ENCODE measurements at places on chromosomes 13 and 19.
A peak's percentile ranks its signal among the peaks of the same experiment; 100 is the strongest.

GRCh38 chr19:10316229-10317044, 622 bp upstream of the FDX2 start:
- DNase-seq, result no peak

GRCh38 chr13:40515702-40516101, 150.7 kb downstream of the FOXO1 start:
- DNase-seq, result no peak

- no peak for DNase-seq
These were observed 18.9 kb upstream of the KBTBD7 start for GRCh38 chr13:41213316-41213715.

- no peak for DNase-seq
These were observed 86.5 kb upstream of the FBXL3 start for GRCh38 chr13:77113496-77113895.

GRCh38 chr19:44746616-44746945, 1.9 kb upstream of the BCL3 start:
- no peak for DNase-seq

- DNase-seq, result no peak
These were observed 56.0 kb downstream of the ZNF536 start for GRCh38 chr19:30428092-30428680.

- DNase-seq, result no peak
These were observed 47.9 kb downstream of the CERS4 start for GRCh38 chr19:8257052-8257443.

- DNase-seq, result no peak
These were observed 65.8 kb upstream of the KPNA3 start for GRCh38 chr13:49858178-49858856.

GRCh38 chr13:25692099-25692498, 320.3 kb downstream of the ATP8A2 start:
- DNase-seq, result no peak

GRCh38 chr19:19010551-19010950, 22.8 kb downstream of the SUGP2 start:
- DNase-seq, result no peak

GRCh38 chr13:110416131-110417025, 109.3 kb downstream of the COL4A2 start:
- DNase-seq, result peak; percentile 75

DNA sequence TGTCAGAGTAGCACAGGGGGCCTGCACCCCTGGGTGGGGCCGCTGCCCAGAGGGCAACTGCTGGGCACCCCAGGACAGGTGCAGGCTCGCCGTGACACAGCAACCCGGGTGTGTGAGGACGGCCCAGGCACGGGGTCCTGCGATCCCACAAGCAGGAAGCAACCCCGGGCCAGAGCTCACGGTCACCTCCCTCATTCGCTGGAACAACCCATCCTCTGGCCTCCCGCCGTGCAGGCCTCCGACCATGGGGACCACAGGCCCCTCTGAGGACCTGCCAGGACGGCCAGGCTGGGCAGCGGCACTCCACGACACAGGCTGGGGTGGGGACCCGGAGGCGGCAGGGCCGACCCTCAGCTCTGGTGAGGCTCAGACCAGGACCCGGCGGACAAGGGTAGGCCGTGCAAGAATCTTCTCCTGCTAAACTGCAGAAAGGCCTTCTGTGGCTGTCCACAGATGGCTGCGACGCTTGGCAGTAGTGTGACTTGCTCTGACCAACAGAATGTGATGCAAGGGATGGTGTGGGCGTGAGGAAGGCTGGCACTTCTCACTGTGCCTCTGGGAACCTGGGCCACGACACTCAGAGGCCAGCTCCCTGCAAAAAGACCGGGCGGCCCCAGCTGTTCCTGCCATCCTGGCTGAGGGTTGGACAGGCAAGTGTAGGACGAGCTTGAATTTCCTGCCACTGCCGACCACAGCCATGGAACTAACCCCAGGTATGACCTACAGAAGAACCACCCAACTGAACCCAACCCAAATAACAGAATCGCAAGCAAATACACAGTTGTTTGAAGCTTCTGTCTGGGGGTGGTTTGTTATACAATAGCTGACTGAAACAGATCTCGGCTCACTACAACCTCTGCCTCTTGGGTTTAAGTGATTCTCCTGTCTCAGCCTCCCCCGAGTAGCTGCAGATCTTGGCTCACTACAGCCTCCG, 26.5 kb downstream of the PIP5K1C start:
- DNase-seq, result no peak

DNA sequence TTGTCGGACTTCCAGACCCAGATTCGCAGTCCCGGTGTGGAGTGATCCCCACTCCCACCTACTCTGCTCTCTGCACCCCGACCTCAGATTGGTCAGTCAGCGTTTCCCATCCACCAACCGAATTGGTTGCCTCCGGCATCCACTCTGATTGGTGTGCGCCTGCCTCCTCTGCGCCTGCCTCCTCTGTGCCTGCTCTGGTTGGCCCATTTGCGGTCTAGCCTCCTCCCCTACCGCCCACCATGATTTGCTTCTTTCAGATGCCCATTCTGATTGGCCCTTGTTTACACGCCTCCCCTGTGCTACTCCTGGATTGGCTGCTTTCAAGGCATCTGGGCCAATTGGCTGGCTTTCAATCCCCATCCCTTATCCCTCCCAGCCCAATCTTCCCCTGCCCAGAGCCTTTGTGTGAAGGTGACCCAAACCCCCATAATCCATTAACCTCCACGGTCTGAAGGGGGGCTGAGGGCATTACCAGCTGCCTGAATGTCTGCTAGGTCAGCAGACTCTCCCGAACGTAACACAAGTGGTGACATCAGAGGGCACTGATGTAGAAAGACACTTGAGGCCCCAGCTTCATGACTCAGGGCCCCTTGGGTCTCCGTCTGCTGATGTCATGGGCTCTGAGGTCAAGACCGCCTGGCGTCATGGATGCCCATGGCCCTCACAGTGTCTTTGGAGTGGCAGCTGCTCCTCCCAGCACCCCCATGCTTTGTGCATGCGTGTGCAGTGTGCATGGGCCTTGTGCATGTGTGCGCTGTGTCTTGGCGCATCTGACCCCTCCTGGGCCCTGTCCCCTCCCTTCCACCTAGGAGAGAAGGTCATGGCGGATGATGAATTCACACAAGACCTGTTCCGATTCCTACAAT, 80.4 kb downstream of the MAP4K1 start:
- DNase-seq, result no peak

DNA sequence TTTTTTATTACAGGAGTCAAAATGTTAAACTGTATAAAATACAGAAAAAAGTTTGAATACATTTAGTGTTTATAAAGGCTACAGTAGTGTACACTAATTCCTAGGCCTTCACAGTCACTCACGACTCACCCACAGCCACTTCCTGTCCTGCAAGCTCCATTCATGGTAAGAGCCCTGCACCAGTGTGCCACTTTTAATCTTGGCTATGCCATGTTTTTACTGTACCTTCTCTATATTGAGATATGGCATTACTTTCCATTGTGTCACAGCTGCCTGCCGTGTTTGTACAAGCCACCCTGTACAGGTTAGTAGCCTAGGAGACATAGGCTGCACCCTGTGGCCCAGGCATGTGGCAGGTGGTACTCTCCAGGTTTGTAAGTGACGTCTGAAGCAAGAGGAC, 32.1 kb downstream of the C1QTNF9 start:
- DNase-seq, result no peak

GRCh38 chr13:44280456-44280855, 93.2 kb upstream of the SERP2 start:
- no peak for DNase-seq

GRCh38 chr13:101204270-101205020, 211.9 kb downstream of the NALCN start:
- DNase-seq, result no peak

DNA sequence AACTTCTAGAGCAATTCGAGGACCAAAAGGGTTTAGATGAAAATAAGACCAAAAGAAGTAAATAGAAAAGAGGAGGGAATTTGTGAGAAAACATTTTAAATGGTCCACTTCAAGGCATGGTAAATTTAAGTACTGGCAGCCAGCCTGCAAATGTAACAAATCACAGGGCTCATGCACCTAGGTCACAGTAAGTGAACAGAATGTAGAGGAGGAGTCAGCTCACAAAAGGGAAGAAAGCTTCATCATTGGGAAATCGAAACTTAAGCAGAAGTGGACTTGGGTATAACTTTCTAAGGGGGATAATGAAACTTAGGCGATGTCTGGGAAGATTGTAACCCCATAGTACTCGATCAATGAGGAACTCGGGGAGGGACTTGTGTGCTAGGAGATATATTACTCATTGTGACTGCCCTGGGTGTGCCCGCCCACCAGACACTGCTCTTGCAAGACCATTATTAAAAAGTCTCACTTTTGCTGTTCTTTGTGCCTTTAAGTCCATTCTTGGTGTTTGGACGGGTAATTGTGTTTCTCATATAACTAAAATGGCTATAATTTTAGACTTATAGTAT, 1053.6 kb upstream of the MIR17HG start:
- DNase-seq, result no peak

GRCh38 chr13:24042710-24043440, 117.6 kb upstream of the SPATA13 start:
- DNase-seq, result no peak

DNA sequence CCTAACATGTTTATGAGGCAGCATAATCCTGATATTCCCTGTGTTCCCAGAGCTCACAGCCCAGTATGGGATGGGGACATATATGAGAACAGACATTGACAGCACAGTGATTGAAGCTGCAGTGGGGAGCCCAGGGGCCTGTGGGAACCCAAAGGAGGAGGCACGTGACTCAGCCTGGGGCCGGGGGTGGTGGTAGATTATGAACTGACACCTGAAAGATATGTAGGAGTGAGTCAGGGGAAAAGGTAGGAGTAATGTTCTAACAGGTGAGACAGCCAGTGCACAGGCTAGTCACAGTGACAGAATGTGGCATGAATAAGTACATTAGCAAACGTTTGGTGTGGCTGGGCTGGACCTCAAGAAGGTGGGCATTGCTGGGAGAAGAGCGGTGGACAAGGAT, 29.0 kb downstream of the CKM start:
- DNase-seq, result no peak

DNA sequence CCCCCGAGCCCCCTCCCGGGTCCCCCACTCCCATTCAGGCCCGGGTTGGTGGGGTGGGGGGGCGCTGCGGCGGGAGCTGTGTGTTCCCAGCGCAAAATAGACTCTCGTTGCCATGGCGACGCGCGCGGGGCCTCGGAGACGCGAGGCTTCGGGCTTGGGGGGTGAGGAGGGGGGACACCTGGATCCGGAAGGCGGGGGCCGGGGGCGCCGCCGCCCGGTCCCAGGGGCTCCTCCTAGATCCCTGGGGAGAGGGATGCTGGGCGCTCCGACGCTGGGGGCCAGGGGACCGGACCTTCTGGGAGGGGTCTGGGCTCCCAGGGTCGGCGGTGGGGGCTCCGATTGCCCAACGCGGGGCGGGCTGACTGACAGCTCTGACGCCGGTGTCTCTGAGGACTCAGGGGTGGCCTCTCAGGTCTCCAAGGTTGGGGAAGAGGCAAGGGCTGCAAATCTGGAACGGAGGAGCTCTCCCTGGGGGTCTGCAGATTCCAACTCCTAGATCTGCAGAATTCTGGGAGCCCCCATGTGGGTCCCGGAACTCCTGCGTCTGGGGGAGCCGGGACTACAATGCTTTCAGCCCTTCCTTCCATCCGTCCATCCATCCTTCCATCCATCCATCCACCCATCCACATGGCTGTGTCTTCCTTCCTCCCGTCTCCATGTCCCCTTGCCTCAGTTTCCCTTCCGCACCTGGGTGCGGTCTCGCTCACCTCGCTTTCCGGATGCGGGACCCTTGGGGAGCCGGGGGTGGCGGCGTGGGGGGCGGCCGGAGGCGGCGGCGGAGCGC, 9.1 kb upstream of the SHISA7 start:
- no peak for DNase-seq

GRCh38 chr13:27120011-27120410, 51.6 kb downstream of the USP12 start:
- DNase-seq, result no peak

DNA sequence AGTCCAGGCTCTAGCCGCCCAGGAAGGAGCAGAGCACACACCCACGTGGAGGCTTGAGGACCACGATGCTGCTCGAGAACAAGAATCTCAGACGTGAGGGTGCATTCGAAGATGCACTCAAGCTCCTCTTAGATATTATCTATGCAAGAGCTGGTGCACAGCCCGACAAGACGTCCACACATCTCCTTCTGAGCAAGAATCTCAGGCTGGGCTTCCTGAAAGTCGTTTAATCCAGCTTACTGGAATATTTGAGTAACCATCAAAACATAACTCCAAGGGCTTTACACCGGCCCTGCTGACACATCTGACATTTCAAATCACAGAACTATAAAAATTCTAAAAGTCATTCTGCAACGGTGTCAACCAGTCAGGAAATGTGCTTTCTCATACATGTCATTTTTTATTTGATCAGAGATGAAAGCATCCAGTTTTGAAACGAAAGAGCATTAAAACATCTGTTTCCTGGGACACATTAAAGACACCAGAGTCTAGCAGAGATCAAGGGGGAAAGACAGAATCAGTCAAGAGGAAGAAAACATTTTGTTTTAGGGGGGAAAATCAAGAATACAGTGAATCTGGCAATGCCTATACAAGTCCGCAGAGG, 177.7 kb upstream of the IRS2 start:
- DNase-seq, result no peak

DNA sequence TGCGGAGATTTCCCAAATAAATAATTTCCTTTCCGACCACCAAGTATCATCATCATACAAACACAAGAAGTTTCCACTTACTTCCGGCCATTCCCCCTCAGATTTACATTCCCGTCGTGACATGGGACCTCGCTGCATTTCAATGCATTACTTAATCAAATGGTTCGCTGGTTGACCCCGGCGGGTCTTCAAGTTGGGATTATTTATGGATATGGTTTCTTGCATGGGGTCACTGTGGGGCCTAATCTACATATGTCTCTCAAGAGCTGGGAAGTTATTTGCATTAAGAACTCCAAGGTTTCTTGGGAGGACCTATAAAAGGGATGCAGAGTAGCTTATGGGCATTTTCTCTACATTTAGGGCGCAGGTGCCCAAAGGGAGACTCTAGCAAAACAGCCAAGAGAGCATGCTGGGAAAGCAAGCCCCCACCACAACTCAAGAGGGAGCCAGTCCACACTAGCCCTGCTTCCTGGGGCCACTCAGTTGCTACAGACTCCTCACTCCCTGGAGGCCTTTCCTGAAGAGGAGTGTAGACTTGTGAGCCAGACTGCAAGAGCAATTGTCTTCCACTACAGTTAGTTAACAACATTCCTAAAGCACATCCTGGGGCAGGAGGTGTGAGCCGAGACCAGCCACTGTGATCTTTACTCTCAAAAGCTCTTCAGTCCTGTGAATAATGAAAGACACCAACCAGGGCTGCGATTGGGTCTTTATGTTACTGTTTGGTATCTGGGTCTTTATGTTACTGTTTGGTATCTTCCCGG, 125.3 kb downstream of the KATNAL1 start:
- no peak for DNase-seq

- peak; percentile 74 for DNase-seq
These were observed 50.8 kb downstream of the EFNB2 start for GRCh38 chr13:106484537-106485193.

DNA sequence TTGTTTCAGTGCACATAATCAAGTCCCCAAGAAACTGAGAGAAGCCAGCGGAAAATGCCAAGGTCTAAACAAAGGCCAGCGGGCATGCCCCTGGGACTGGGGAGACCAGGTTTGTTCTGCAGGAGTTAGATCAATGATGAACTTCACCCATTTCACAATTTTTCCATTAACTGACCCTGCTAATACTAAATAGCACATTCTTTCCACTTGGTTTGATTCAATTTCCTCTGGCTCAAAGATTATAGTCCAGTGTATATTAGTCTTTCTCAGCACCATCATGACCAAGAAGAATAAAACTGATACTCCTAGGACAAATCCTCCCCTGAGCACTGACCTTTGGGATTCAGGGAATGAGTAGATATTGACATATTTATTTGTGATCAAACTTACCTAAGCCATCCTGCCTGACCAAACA, 66.4 kb downstream of the MBNL2 start:
- DNase-seq, result no peak

- DNase-seq, result peak; percentile 79
These were observed 1.2 kb upstream of the ING1 start for GRCh38 chr13:110712081-110712848.

Measured in tibial artery (tissue), 4 donors.